ENCODE measurements at places on chromosomes 3 and 15.

DNA sequence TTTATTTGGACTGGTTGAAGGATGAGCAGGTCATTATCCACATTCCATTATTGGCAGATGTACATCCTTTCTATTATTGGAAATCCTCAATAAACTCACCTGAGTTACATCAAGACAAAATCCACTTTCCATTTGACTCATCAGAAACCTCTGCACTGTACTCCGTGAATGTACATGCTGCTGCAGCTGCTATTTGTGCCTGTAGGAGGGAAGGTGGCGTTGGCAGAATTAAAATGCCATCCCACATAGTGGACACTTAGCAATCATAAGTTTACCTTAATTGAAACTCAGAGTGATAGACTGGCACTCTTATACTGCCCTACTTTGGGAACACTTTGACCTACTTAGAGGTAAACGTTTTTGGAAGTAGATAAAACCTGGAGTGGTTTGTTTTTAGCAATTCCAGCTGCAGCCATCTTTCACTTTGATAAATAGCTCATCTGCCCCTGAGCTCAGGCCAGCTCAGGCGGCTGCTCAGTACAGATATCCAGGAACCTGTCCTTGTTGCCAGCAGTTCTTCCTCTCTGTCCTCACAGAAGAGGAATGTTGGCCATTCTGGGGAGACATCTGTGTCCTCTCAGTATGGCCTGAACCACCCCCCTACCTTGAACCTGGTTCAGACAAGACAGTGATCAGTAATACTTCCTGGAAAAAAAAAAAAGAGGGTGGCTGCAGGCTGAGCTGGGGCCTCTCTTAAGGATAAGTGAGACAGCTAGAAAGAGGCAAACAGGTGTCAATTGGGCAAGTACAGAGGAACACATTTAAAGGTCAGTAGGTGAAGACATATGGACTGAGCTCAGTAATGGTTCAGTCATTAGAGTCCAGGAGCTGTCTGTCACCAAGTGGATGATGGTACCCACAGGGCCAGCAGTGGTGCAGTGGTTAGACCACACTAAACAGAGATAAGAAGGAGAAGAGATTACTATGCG, 153.4 kb upstream of the UMPS start:
- DNase-seq, result no peak

DNA sequence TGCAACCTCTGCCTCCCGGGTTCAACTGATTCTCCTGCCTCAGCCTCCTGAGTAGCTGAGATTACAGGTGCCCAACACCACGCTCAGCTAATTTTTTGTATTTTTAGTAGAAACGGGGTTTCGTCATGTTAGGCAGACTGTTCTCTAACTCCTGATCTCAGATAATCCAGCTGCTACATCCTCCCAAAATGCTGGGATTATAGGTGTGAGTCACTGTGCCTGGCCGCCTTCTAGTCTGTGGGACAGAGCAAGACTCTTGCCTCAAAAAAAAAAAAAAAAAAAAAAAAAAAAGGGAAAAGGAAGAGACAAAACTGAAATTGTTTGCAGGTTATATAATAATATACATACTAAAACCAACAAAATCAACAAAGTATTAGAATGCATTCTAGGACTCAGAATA, 215.2 kb downstream of the PCCB start:
- no peak for DNase-seq

DNA sequence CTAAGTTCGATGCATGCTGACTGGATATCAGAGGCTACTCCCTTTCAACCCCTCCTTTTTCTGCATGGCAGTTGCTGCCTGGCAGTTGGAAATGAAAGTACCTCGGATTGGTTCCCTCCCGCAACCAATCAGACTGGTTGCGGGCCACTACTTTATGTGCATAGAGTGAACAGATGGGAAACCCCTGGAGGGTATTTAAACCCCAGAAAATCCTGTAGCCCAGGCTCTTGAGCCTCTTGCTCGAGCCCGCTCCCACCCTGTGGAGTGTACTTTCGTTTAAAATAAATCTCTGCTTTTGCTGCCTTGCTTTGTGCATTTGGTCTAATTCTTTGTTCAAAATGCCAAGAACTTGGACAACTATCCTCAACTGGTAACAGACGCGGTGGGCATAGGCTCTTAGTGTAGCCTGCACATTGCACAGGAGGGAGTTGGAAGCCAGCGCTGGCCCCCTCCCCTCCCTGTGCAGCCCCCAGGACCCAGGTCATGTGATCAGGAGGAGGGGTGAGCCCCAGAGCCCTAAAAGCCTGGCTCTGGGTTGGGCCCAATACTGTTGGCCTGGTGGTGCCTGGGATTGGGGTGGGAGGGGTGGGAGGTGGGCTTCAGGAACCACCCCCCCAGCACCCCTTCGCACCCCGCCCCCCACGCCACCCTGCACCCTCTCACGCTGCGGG, 26.8 kb downstream of the RHCG start:
- DNase-seq, result no peak

- no peak for DNase-seq
These were observed 407.3 kb downstream of the NAALADL2 start for GRCh38 chr3:175266478-175266877.

DNA sequence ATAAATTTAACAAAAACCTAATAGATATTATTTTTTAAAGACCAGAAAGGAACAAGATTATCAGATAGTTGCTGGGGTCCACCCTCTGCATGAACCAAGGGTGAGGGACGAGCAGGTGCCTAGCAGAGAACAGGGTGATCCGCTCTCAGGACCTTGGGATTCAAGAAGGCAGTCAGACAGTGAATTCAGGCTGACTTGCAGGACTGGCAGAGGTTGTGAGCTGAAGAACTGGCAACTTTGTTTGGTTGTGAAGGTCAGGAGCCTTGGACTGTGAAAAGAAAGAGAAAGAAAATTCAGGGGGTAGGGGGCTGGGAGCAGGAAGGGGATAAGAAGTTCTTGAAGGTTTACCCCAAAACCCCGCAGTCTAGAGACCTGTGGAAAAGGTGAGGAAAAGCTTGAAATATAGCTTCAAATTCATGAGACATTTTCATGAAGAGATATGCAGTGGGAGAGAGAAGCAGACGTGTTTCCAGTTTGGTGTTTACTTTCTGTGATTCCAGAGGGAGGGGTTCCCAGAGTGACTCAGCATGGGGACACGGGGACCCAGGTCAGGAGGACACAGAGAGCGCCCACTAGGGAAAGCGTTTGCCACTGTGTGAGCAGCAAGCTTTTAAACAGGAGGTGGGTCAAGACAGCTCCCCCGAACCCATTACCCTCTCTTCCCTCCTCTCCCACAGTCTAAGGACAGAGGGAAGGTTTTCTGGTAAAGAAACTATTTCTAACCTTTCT, 217.2 kb upstream of the UMPS start:
- no peak for DNase-seq

DNA sequence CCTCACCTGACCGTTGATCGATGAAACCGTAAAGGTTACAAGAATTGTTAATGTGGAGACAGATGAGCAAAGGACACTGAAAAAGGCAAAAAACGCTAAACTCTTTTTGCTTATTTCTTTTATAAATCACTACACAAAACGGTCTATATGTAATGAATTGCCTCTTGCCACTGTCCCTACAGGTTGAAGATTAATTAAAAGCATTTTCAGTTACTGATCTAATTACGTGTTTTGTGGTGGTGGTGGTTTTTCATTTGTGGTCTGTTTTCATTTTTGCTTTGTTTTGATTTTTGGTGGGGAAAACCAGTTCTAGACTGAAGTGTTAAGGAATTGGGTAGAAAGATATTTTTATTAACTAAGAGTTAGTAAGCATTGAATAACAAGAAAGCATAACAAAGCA, 299.2 kb upstream of the LRRN1 start:
- DNase-seq, result no peak

- DNase-seq, result no peak
These were observed 65.2 kb downstream of the SLC9C1 start for GRCh38 chr3:112228786-112229185.

- DNase-seq, result no peak
These were observed 84.8 kb upstream of the POMGNT2 start for GRCh38 chr3:43190670-43191069.

GRCh38 chr3:132659365-132660051, at the start of gene ACAD11:
Gene ACAD11, minus strand, starts transcription at chr3:132659809. Its CDS starts 58 bp downstream, at chr3:132659751.
- peak; percentile 15 for DNase-seq

DNA sequence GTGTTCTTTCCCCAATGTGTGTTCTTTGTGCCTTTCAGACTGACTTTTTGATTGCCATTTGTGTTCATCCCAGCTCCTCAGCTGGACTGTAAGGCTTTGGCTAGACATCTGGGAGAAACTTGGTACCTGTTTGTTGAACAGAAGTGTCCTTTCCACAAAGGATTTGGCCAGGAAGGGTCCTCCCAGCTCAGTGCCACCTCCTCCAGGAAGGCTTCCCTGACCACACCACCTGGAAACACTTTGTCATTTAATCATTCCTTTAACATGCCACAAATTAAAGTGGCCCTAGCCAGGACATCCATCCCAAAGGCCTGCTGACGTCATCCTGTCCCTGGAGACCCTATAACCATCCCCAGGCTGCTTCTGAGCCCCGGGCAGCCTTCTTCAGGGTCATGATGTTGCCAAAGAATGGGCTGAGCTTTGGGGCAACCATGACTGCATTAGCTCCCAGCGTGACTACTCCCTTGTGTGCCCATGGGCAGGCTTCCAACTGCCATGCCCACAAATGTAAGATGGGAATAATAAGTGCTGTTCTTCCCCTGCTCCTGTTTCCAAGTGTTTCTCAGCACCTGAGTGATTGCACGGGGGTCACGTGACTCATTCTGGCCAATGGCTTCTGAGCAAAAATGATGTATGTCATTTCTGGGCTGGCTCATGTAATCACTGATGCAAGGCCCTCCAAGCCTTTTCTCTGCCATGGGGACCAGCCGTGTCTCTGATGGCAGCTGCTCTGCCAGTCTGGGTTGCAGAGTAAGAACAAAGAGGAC, 112.5 kb upstream of the SMAD3 start:
- DNase-seq, result no peak

GRCh38 chr3:160583451-160583850, 18.1 kb upstream of the KPNA4 start:
- DNase-seq, result no peak

DNA sequence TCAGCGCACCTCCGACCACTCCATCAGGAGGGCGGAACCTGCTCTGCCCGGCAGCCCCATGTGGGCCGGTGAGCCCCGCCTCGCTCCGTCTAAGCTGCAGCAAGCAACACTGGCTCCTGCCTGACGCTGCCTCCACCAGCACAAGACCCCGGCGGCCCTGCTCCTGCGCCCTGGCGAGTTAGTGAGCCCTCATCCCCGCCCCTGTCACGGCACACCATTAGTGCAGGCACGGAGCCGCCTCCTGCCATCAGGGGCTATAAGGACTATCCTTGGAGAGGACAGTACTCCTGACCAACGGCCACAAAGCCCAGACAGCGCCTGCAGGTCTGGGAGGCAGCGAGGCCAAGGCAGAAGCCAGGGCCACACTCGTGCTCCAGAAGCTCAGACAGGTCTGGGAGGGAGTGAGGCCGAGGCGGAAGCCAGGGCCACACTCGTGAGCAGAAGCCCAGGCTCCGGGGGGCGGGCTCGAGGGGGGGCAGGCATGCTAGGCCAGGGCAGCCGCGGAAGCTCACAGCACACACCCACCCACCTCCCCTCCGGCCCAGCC, 39.4 kb downstream of the TNK2 start:
- DNase-seq, result no peak

- no peak for DNase-seq
These were observed 136.0 kb downstream of the KCNMB2 start for GRCh38 chr3:178672275-178672674.

DNA sequence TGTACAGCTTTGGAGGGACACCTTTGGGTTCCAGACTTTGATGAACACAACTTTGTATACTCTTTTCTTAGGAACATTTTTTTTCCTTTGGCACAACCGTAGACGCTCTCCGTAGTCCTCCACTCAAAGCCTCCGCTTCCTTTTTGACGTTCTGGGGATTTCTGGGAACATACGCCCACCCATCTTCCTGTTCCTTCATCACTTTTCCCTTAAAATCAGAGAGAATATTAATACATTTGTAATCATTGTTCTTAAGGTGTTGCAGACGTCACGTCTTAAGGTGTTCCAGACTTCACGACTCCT, 405 bp upstream of the SPG21 start:
- DNase-seq, result no peak

- DNase-seq, result no peak
These were observed 131.1 kb downstream of the NR1I2 start for GRCh38 chr3:119913021-119913420.

- DNase-seq, result no peak
These were observed 84.5 kb upstream of the NMNAT3 start for GRCh38 chr3:139762302-139762701.

DNA sequence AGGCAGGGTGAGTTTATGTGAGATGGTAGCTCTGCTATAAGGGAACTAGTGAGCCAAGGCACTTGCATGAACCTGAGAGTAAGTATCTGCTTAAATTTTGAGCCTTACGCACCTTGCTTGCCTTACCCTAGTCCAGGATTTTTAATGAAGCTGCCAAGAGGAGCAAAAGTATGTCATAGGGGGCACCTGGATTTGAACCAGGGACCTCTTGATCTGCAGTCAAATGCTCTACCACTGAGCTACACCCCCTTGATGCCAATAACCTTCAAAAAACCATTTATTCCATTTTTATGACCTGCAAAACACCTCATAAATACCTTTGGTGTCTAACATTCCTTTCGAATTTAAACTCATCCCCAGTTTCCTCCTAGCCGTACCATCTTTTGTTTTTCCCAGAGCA, 88.3 kb upstream of the ACP3 start:
- no peak for DNase-seq

GRCh38 chr15:92910451-92910850, 10.3 kb downstream of the CHD2 start:
- no peak for DNase-seq

- peak; percentile 49 for DNase-seq
These were observed 694 bp downstream of the ABTB1 start for GRCh38 chr3:127673191-127674100.

GRCh38 chr15:91890614-91891013, 37.1 kb downstream of the SLCO3A1 start:
- no peak for DNase-seq

DNA sequence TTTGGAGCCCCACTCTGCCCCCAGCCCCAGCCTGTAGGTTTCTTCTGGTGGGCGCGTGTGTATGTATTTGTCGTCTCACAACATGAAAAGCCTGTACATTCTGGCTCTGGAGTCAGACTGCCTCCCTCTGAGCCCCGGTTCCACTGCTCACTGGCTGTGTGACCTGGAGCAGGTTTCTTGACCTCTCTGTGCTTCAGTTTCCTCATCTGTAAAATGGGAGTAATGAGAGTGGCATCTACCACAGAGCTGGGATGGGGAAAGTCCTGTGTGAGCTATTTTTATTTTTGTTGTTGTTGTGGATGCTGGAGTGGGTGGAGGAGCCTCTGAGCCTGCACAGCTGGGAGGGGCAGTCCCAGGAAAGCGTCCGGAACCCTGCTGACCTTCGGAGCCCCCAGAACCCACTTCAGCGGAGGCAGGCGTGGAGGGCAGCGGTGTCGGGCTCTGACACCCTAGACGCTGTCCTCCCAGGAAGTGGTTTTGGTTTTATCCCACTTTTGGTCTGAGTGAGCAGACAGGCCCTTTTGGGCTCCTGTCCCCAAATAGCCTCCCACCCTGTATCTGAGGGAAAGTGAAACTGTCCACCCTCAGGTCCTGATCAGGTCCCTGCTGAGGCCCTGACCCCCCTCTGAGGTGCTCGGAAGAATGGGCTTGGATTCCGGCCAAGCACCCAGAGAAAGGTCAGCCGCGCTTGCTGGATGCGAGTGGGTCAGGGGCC, 103.5 kb downstream of the CHSY1 start:
- no peak for DNase-seq

Measured in effector CD8-positive, alpha-beta T cell (primary cell).